ENCODE measurements at places on chromosomes 7 and 10.

- peak; percentile 29 for DNase-seq
Measured at GRCh38 chr10:43138757-43139241, 554 bp downstream of the CSGALNACT2 start.

GRCh38 chr10:101354328-101355071 lies 535 bp downstream of the BTRC start:
- no peak for DNase-seq

- DNase-seq, result no peak
Measured at GRCh38 chr10:62025901-62026879, 124.7 kb downstream of the ARID5B start.

DNA sequence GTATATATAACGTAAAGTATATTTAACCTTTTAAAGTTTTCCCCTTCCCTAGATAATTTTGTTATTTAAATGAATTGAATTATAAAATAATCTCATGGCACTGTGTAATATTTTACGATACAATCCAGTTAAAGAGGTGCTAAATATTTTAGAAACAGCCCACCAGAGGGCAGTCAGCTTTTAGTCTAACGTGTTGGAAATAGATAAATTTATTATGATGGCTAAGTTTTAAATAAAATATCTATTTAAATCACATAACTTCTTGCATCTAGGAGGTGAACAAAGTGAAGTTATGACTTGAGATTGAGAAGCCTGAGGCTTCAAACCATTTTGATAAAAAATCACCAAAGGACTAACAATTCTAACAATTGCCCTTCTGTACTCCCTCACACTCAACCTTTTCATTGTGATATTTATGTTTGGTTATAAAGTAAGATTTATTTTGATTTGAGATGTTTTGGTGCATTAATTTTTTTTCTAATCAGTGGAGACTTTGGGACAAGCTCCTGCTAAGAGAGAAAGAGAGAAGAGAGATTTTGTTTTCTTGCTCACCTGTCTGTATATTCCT lies 171.5 kb upstream of the SP4 start:
- no peak for DNase-seq

GRCh38 chr7:27078616-27079233 lies 17.1 kb downstream of the HOXA1 start:
- no peak for DNase-seq

DNA sequence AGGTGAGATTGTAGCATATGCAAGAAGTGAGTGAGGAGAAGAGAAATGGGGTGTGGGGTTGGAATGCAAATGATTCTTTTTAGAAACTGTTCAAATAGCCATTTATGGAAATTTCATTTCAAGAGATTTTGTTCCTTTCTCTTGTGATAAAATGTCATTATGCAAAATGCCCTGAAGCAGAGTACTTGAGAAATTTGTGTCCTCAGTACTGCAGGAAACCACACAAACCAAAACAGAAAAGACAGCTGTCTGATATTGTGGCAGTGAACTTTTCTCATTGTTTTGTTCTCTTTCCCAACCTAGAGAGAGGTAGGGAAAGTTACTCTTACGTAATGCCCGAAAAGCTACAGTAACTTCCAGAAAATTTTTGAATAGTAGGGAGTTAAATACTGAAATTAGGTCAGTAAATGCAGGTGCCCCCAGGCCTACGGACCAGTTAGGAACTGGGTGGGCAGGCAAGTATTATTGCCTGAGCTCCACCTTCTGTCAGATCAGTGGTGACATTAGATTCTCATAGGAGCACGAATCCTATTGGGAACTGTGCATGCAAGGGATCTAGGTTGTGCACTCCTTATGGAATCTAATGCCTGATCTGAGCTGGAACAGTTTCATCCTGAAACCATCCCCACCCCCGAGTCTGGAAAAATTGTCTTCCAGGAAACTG lies 34.0 kb downstream of the DLD start:
- DNase-seq, result no peak

GRCh38 chr10:63713191-63714144 lies 192.3 kb downstream of the REEP3 start:
- DNase-seq, result no peak

DNA sequence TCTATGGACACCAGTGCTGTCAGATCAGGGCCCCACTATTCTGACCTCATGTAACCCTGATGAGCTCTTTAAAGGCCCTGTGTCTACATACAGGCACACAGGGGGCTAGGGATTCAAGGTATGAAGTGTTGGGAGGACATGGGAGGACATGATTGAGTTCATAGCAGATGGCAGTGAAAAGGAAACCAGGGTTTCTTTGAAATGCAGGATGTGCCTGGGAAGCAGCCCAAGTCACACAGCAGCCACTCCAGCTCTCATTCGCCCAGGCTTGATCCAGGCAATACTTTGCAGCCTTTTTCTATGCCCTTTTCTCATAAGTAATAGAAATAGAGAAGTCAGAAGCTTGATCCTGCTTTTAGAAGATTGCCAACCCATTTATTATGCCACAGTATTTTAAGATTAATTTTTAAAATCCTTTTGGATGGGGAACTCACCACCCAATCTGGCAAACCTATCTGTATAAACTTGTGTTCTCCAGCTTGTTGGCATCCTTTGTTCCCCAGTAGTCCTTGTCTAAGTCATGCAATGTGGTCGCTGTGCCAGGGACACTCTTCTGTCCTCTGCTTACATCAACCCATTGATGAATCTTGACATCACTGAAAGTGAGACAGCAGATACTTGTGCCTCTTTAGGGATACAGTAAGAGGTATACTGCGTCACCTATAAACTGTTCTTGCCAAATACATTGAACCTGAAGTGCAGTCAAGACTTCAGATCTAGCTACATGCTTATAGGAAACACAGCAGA lies 95.0 kb downstream of the TAF3 start:
- no peak for DNase-seq

GRCh38 chr10:48309711-48310226 lies 3.3 kb downstream of the MAPK8 start:
- no peak for DNase-seq

- no peak for DNase-seq
Measured at GRCh38 chr7:17495655-17496394, 197.4 kb downstream of the AHR start.

DNA sequence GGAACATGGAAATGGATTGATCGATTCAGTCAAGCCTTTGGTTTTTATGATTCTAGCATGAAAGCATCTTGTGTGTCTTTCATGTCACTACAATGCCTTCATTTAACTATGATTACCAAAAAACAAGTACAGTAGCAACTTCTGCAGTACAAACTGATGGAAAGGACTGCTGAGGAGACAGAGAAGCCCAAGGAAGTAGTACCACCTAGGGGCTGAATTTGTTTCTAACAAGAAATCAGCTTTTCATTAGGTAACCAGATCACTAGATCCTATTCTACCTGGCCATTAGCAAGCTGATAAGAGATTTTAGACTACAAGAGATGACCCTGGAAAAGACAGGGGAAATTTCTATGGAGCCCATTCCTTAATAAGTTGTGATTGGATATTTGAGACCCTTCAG lies 3.2 kb upstream of the IFIT1 start:
- DNase-seq, result no peak

GRCh38 chr10:34661580-34661979 lies 153.5 kb downstream of the PARD3 start:
- DNase-seq, result no peak

DNA sequence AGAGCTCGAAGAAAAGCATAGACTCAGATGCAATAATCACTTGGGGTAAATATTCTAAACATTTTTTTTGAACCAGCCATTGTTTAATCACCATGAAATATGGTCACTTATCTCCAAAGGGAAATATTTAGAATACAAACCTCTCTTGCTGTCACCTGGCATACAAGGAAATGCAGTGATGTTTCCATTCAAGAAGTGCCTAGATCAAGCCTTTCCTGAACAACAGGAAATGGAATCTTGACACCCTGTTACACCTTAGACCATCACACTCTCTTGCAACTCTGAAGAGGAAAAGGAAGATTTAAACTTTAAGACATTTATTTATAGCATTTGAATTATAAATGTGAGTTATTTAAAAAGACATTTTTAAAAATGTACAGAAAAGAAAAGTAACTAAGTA lies 263.0 kb upstream of the BMPER start:
- no peak for DNase-seq
